ENCODE measurements at places on chromosomes 5 and 9.

DNA sequence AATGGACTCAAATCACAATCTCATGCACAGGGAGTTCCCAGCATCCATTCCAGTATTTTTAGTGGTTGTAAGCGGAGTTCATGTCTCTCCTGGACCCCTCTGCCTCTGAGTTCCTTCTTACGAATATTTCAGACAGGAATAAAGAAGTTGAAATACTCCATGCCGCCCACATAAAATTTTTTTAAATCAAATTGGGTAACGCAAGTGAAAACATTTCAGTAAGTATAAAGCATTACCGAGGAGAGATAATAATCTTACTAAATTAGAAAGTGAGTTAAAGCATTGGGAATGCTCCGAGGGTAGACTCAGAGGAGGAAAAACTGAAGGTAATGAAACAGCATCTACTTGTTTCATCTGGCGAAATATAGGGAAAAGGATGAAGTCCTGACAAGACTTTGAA is 317.6 kb downstream of the ARRDC3 start:
- no peak for DNase-seq

DNA sequence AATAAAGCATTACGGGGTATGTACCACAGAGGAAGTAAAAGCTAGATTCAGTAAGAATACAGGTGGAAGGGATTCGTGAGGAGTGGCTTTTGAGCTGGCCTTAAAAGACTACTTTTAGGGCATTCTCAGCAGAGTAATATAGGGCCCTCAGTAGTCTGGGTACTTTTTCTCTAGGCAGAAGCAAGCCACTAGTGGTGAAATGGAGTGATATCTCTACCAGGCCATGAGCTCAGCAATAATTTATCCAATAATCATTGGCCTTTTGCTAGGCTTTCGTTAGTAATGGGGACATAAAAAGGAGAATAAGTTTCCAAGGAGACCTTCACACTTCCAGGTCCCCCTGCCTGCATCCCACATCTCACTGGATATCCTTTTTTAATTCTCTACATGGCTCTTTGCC is 1.7 kb downstream of the POLR3G start:
- DNase-seq: no peak

DNA sequence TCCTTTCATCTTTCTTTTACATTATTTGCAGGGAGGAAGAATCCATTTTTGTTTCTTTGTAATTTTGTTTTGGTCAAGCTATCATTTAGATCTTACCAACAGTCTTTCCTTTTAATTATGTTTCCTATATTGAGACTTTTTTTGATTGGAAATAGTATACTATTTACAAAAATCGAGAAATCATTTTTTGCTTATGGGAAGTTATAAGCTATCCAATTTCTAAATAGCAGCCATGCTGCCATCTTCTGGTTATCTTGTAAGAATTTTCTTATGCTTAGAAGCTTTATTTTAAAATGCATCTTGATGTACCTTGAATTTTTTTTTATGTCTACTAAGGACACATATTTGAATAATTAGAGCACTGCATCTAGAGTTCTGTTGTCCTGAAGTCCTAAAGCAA is 821.2 kb downstream of the PTPRD start:
- DNase-seq: peak; percentile 2

GRCh38 chr9:84141741-84142370 is 161.3 kb downstream of the RMI1 start:
- DNase-seq: no peak

- no peak for DNase-seq
These were observed 20.5 kb downstream of the MVB12B start for GRCh38 chr9:126347093-126347492.

DNA sequence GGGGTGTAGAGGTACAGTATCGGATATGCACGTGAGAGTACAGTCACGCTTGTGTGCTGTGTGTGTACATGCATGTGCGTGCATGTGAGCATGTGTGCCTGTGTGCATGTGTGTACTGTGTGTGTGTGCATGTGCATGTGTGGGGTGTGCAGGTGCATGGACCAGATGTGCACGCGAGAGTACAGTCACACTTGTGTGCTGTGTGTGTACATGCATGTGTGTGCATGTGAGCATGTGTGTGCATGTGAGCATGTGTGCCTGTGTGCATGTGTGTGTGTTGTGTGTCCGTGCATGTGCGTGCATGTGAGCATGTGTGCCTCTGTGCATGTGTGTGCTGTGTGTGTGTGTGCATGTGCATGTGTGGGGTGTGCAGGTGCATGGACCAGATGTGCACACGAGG is 10.3 kb downstream of the SLC6A19 start:
- DNase-seq: no peak

DNA sequence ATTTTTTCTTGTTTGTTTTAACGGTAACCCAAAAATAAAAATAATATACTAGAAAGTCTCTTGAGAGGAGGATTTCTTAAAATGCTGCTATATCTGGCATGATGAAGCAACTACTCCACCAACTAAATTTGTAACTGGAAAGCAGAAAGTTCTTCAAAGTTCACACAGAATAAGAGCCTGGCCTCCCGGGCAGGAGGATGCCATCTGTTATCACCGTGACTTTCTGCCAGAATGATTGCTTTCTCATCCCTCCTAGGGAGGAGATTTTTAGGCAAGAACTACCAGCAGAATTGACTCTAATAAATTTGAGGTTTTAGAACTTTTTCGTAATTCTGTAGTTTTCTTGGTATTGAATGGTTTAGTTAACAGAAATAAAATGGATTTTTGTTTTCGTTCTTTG is 464.6 kb upstream of the ACTBL2 start:
- DNase-seq: no peak

DNA sequence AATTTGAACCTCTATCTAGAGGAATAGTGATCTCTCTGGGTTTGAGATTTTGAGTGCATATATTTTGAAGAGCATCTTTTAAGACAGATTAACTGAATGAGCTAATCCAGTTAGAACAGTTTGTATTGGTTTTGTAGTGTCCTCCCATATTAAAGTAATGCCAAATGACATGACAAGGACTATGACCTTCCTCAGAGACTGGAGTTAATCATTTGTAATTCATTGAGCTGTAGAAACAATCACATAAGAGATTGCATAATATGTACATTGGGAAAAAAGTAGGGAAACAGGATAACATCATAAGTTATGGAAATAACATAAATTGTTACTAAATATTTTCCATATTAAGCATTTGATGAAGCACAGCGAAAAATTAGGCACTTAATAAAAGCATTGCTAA is 45.8 kb upstream of the PRDM9 start:
- no peak for DNase-seq

- DNase-seq: peak; percentile 39
These were observed 488.1 kb downstream of the IRX1 start for GRCh38 chr5:4083591-4084337.

GRCh38 chr5:150119421-150120061 is 33.2 kb upstream of the CSF1R start:
- no peak for DNase-seq

DNA sequence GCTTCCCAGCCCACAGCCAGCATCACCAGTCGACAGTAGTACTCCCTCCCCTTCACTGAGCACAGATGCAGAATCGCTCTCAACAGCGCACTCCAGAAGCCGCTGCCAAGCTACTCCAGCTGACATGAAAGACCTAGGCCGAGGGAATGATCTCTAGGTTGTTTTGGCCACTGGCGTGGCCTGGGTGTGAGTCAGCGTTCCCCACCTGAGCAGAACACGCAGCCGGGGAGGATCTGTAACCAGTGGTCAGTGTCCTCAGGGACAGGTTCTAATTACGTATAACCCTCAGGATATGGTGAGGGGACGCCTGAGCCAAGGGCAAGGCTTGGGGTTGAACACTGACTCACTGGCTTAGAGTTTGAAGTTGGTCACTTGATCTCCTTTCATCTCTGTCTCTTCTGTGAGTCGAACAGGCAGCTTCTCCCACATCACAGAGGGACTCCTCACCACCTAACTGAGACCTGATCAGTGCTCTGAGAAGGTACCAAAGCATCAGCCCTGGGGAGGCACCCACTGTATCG is 76.9 kb upstream of the IL17B start:
- peak; percentile 45 for DNase-seq

DNA sequence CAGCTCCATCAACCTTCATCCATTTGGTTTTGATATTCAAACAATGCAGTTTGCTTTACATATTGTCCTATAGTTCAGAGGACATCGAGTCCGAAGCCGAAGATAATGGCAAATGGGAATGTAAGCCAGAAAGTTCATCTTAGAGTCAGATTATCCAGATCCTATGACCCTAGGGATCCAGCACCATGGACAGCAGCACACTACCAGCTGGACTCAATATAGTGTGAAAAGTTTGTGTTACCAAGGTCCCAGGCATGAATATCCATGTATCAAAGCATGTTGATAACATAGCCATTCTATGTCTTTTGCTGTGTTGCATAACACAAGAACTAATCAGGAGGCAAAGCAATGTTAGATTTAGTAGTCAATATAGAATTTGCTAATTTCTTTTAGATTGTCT is 46.3 kb downstream of the FSTL4 start:
- peak; percentile 27 for DNase-seq

GRCh38 chr9:94773655-94774054 is 47.2 kb downstream of the AOPEP start:
- no peak for DNase-seq

DNA sequence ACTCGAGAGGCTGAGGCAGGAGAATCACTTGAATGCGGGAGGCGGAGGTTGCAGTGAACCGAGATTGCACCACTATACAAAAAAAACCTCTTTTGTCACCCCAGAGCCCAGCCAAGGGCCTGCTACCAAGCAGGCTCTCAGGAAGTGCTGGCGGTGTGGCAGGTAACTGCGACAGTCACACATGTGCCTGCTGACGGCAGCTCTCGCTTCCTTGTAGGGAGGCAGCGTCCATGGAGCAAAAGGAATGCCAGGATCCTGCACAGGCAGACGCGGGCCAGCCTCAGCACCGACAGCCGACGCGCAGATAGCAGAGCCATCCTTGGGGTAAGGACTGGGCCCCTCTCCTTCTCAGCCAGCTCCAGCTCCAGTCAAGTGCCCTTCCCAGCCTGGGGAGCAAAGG is 3.9 kb downstream of the LRRC8A start:
- DNase-seq: no peak
